ENCODE measurements at places on chromosomes 3 and 15. TPM values are rescaled to one million over a fixed set of nuclear protein-coding genes. Genes with fewer than 3 reads are reported as not detected.

FOXL2 gene
- total RNA-seq, result 0.09 TPM

VGLL3 gene
- 30.5 TPM for total RNA-seq

DNA sequence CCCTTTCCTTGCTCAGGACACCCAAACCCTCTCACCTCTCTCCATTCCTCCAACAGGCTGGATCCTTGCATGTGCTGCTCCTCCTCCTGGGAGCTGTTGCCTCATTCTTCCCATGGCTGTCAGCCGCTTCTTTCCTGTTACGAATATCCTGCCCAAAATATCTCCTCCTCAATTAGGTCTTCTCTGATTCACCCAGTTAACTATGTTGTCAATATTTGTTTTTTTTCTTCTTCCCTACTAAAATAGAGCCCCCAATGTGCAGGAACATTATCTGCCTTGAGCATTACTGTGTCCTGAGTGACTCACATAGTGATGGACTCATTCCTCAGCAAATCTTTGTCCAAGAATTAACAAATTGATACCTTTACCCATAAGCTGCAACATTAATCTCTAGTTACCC lies 357.2 kb downstream of the CLSTN2 start:
- no peak for DNase-seq

PLCL2 gene
- total RNA-seq, result 15.0 TPM

GRCh38 chr3:72445827-72446217 lies 402.4 kb downstream of the SHQ1 start:
- no peak for DNase-seq

UBAP1L gene
- 3.9 TPM for total RNA-seq

CIDEC gene
- total RNA-seq, result 49.0 TPM

GRCh38 chr3:160369784-160370183 lies 29.2 kb downstream of the IFT80 start:
- no peak for DNase-seq

DNA sequence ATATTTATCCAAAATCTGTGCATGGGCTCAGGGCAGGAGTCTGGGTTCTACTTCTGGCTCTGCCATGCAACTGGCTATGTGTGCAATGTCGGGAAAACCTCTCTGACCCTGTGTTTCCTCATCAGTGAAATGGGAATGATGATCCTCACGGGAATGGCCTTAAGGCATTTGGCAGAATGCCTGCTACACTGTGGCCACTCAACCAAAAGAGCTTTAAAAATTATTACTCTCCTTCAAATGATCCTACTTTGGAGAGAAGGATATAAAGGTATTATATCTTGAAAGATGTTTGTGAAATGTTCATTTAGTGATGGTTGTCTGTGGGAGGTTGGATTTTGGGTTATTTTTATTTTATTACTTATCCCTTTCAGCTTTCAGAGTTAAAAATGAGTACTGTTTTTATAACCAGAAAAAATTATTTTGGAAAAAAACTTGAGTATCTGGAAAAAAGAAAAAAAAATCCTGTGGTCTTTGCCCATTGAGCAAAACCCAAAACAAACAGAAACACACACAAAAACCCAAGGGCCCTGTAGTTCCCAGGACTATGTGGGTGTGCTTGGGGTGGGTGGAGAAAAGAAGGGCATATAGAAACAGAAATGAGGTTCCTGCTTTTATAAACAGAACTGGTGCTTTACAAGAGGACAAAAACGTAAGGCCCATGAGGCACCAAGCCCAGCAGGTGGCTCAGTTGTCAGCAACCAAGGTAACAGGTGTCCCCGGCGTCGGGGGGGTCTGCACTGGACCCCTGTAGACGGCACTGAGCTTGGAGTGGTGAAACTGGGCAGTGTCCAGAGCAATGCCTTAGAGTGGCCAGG lies 22.0 kb downstream of the RGMA start:
- no peak for DNase-seq

GRAMD1C gene
- 5.7 TPM for total RNA-seq

IL17RD gene
- total RNA-seq, result 14.8 TPM

DNA sequence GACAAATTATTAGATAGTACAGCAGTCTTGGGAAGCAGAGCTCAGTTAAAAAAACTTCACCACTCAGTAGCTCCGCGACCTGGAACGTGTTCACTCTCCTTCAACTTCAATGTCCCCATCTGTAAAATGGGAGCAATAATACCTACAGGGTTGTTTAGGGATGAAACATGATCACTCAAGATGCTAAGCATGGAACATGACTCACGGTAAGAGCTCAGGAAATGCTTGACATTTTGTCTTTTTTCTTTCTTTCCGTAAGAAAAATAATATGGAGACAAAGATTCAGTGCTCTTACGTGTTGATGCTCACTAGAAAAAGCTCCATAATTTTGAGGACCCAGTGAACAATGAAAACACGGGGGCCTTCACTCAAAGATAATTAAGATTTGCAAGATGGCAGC lies 606.7 kb upstream of the MDFIC2 start:
- no peak for DNase-seq

- no peak for DNase-seq
Observed at GRCh38 chr3:103127098-103127630, 692.3 kb downstream of the ZPLD1 start.

DNA sequence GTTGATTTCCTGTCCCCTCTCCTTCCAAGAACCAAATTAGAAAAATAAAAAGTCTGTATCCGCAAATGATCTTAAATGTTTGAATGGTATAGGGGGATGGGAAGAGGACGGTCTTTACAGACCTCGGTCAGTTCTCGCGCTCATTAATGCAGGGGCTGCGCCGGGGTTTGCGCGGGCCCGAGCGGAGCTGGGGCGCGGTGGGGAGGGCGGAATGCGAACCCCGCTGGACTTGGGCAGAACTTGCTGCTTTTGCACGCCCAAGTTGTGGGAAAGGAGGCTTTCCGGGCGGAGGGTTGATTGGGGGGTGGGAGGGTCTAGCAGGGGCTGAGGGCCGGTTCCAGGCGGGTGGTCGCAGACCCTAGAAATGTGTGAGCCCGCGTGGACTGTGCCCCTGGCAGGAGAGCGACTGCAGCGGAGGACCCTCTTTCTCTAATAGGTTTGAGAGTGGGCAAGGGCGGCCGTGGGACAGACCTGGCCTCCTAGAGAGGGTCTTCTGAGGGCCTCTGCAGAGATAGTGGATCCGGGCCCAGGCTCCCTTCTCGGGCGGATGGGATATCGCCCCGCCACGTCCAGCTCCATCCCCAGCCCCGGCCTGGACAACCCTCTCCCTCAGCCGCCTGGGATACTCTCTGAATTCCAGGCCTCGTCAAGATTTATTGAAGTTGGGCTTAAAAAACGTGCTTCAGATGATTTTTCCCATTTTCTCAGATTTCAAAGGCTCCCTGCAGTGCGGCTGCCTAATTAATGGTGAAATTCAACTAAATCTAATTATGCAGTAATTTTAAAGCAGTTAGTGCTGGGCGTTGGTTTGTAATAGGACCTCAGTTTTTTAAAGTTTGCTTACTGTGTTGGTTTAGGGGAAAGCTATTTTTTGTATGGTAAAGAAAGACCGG lies 11.3 kb downstream of the NR2F2 start:
- peak; percentile 40 for DNase-seq

SLC12A1 gene
- not detected for total RNA-seq

DNA sequence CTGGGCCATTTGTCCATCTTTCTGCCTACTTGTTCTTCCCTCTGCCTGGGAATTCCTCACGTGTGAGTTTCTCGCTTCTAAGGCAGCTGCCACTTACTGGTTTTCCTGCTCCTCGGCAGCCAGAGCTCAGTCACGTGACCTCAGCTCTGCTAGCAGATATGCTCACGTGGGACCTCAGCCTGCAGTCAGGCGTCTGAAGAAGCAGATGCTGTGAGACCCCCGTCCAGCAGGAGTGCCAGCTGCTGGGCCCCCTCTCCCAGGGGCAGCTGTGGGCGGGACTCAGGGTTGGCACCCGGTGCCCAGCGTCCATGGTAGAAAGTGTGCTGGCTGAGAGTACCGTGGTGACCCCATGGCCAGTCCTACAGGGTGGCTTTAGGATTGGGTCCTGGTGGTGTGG lies 161.3 kb upstream of the TLE3 start:
- DNase-seq, result peak; percentile 78

- no peak for DNase-seq
Observed at GRCh38 chr3:107523289-107523538, 452 bp downstream of the BBX start.

DNA sequence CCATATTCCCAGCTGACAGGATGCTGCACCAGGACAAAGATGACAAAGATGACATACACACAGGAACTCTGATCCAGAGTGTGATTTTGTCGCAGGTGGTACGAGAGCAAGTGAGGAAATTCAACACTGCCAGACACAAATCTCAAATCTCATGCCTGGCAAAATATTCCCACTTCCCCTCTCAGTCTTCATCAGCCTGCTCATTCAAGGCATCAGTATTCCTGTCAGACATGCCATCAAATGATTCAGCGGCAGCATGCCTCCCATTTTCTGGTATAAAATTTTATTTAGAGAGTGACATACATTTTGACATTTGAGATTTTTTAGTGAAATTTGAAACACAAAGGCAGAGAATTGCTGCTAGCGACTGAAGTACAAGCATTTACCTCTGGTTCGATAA lies 228.1 kb upstream of the LMCD1 start:
- no peak for DNase-seq

COPB2 gene
- 105 TPM for total RNA-seq

IREB2 gene
- total RNA-seq, result 62.7 TPM

GRCh38 chr15:37007301-37007700 lies 93.0 kb downstream of the MEIS2 start:
- no peak for DNase-seq

- no peak for DNase-seq
Observed at GRCh38 chr3:901953-902778, 190.7 kb upstream of the CNTN6 start.

JMJD7 gene
- total RNA-seq, result 10.8 TPM

DNA sequence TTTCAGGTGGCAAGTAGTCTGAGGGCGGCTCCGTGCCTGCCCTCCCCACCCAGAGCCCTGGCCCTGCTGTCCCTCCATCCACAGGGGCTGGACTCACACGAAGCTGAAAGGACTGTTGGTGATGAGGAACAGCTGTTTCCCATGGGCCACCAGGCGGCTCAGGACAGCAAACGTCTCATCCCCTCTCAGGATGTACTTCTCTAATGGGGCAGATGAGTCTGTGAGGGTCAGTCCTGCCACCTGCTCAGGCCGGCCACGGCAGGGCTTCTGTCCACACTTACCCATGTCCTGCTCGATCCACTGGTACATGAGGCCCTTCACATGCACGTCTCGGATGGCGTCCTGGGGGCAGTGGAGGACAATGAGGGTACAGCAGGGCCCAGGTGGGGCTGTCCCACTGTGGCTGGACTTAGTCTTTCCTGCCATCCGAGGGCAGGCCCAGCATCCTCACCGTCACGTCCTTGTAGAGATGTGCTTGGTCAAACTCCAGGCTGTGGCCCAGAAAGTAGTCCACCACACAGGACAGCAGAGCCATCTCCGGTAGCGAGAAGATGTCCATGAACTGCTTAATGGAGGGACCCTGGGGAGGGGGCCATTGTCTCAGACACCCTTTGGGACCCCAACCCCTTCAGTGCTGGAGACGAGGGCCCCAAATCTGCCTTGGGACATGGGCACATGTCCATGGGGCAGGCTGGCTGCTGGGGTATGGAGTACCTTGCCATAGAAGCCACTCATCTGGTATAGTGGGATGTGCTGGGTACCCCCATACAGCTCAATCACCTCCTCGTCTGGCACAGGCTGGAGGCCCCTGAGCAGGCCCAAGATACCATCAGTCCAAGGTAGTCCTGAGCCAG lies 5.7 kb downstream of the NT5DC2 start:
- DNase-seq, result peak; percentile 16

DNA sequence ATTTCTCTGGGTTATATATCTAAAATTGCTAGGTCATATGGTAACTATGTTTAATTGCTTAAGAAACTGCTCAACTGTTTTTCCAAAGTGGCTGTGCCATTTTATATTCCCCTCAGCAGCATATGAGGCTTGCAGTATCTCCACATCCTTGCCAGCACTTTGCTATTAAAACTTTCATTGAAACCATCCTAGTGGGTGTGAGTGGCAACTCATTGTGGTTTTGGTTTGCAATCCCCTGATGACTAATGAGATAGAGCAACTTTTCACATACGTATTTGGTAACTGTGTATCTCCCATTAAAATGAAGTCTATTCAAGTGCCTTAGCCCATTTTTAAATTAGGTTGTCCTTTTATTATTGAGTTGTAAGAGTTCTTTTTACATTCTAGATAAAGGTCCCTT lies 17.3 kb downstream of the KPNA1 start:
- no peak for DNase-seq

GRCh38 chr3:46656778-46657556 lies 36.5 kb downstream of the ALS2CL start:
- no peak for DNase-seq

DNA sequence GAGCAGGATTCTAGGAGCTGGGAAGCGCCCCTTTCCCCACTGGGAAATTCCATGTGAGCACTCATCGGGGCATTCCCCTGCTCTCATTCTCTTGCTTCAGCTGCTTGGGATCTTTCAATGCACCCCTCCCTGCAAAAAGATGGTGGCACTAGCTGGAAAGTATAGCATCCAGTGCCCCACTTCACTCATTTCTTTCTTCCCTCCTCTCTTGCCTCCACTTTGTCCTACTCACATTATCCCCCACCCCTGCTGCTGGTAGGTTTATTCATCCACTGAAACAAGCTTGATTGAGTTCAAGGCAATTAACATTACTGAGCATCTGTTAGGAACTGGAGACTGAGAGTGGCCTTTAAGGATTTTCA lies 84.8 kb upstream of the LIMD1 start:
- no peak for DNase-seq

- no peak for DNase-seq
Observed at GRCh38 chr3:80753021-80753420, 985.2 kb upstream of the ROBO1 start.

- no peak for DNase-seq
Observed at GRCh38 chr3:53809267-53809666, 37.0 kb downstream of the CHDH start.
